ENCODE measurements at places on chromosomes 3 and 15.
A peak's percentile ranks its signal among the peaks of the same experiment; 100 is the strongest.

DNA sequence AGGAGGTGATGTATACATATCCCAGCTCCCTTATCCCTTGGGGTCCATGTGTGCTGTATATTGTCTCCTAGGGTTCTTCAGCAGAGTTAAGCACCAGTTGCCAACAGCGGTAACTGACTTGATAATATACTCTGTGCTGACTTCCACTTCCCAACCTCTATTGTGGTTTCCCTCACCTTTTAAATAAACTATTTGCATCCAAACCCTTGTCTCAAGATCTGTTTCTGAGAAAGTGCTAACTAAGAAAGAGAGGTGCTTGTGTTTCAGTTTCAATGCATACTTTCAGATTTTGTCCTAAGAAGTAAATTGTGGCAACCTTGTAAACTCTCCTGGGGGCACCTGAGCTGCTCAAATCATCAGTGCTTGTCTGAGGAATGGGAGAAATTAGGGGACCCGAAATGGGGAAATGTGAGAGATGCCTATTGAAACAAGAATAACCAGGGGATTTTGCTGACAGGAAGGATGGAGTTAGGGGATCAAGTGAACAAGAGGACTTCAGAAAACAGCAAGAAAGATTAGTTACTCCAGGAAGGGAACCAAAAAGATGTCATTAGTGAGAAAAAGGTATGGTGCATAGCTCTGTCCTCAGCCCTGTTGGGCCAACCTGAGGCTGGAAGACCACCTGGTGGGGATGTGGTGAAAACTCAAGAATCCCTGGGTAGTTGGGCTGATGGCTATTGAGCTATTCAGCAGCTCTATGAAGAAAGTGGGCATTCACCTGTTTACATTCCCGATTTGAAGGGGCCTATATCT lies 50.9 kb upstream of the MRPL3 start:
- no peak for DNase-seq

DNA sequence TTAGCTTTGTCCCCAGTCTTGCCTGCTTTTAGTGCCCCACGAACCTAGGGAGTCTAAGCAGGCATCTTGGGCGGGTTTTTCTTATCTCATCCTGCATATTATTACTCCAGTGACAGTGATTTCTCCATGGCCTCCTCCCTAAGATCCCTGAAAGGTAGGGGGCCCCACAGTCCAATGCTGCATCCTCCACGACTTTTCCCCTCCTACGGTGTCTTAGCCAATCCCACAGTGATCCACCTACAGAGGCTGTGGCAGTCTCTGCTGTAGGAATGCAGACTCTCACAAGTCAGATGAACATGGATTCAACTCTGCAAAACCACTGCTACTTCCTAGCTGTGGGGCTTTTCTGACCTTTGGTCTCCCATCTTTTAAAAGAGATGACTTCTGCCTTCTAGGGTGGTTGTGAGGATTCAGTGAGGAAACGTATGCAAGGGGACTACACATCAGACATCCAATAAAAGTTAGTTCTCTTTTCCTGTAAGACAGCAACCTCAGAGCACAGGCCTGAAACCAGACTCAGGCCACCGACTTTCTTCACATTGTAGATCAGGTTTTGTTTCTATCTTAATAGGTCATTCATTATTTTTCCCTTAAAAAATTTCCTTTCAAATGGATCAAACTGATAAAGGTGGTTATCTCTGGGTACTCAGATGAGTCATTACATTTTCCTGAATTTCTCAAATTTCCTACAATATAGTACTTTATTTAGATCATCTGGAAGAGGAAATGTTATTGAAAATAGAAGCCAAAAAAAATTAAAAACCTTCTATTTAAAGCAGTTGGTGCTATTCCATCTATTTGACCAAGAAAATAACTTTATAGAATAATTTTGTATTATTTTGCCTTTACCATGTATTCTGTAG lies 23.2 kb downstream of the ILDR1 start:
- no peak for DNase-seq

DNA sequence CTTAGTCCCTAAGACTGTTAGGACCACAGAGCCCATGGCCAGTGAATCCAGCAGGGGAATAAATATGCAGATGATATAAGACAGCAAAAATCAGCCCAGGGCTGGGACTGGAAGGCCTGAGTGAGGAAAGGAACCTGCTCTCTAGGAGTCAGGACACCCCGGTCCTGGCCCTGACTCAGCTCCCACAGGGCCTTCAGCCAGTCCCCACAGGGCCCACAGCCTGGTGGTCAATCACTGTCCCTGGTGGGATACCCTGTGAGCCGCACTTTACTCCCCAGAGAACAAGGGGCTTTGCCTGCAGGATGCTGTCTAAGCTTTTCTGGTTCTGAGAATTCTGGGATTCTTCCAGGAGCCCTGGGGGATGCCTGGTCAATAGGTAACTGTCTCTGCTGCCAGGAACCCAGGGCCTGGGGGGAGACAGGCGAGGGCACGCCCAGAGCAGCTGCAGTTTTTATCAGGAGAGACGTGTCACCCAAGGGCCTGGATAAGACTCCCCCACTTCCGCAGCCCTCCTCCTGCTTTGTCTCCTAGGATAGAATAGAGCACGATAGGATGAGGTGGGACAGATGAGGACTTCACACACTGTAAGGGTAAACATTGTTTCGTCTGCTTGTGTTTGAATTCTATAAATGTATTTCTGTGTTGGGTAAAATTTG lies 49.5 kb upstream of the MCF2L2 start:
- peak; percentile 90 for DNase-seq

DNA sequence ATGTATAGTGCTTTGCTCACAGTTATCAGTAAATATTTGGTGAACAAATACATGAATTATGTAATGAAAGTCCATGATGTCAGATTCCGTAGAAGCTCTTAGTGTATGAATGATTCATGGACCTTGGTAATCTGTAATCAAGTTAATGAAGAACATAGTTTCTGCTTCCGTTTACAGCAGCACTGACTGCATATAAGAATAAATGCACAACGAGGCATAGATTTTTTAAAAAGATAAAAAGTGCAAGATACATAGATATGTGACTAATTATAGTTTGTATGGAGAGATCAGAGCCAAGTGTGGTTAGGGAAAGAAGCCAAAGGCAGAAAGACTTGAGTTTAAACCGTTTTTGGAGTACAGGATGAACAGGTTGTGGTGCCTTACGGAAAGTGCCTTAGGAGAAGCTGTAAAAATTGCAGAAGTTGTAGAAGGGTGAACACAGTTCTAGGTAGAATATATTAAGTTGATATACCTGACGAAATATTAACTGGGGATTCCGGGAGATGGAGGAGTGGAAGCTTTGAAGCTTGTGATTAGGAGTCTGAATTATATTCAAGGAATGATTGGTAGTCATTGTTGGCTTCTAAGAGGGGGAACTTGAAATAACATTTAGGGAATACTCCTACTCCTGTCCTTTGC lies 293.1 kb downstream of the NLGN1 start:
- peak; percentile 44 for DNase-seq

DNA sequence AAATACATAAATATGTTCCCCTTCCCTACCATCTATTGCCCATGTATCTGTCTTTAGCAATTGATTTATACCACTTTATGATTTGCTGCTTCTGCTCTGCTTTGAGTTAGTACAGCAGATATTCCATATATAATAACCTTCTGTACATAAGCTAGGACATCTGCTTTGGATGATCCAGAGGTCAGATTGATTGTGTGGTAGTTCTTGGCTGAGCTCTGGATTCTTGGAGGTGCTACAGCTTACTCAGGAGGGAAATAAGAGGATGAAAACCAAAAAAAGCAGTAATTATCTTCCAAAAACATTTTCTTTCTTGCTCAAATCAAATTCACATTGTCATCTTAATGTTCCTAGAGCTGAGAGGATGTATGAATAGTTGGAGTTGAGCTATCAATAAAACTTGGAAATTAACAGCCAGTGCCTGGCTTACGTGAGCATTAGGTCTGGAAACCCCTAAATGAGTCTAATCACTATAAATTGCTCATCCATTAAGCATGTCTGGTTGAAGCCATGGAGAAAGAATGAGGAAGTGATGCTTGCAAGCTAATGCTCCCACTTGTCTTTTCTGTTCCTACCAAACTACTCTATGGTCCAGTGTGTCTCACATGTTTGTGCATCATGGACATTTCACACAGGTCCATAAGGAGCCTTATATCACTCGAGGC lies 36.3 kb upstream of the TMEM42 start:
- no peak for DNase-seq

DNA sequence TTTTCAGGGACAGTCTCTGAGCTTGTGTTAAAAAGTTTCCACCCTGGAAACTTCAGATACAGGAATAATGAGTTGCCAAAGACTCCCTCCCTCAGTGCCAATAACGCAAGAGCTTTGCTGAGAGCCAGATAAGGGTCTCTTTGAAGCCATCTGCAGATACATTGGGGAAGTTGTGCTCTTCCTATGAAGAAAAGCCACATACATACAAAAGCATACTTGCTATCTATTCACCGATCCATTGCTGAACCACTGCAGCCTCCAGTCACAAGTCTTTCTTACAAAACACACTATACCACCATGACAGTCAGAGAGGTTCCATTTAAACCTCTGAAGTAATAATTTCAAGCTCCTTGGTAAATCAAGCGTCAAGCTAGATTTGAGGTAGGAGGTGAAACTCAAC lies 10.0 kb upstream of the RETNLB start:
- DNase-seq, result no peak

GRCh38 chr3:141218162-141218835 lies 13.3 kb upstream of the PXYLP1 start:
- no peak for DNase-seq

- no peak for DNase-seq
These were observed 173.1 kb downstream of the POTEB3 start for GRCh38 chr15:21267226-21267625.

DNA sequence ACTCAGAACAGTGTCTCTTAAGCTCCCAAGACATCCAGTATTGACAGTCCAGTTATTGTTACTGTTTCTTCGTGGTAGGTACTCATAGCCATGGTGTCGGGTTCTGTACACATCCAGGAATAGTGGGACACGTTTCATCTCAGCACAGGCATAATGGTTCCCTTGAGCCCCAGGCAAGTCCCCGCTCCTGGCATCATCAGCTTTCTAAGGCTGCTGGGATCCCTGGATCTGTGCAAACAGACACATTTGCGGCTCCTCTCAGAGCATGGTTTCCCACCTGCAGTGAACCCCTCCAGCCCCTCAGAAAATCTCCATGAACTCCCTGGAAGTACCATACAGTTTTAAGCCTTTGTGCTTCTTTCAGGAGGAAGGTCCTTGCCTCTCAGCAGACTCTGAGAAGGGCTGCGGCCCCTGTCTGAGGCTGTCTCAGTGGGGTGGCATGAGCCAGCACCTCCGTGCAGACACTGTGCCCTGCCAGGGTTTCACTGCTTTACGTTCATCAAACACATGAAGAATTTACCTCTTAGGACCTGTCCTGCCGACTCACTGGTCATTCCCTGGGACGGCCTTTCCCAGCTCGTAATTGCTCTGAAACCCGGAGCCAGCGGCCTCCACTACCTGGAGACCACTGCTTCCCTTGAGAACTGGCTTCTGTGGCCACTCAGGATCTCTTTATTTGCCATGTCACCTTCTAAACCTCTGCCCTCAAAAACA lies 124.9 kb downstream of the LRRK1 start:
- DNase-seq, result no peak

Data from NCI-H1105 treated with DMSO at 0.1 percent for 48 hours (cell line).